NCI-H1436 (cell line): ENCODE measurements at places on chromosomes 3 and 15.

DNA sequence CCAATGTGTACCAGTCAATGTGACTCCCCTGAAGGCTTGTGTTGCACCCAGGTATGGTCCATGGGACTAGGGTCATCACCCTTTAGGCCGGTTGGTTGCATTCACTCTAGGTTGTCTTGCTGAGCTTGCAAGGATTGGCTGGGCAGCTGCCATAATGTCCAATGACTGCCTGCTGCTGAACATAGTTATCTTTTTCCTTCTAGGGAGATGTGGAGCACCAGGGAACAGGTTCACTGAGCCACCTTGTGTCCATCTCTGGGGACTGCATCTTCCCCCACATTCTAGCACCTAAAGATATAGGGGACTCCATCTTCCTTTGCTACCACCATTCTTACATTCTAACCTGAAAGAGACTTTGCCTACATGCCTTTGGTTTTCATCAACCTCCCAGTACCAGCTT, 580.4 kb upstream of the TBL1XR1 start:
- DNase-seq = peak; percentile 40

- DNase-seq = no peak
Observed at GRCh38 chr15:74420193-74420905, 13.4 kb downstream of the SEMA7A start.

DNA sequence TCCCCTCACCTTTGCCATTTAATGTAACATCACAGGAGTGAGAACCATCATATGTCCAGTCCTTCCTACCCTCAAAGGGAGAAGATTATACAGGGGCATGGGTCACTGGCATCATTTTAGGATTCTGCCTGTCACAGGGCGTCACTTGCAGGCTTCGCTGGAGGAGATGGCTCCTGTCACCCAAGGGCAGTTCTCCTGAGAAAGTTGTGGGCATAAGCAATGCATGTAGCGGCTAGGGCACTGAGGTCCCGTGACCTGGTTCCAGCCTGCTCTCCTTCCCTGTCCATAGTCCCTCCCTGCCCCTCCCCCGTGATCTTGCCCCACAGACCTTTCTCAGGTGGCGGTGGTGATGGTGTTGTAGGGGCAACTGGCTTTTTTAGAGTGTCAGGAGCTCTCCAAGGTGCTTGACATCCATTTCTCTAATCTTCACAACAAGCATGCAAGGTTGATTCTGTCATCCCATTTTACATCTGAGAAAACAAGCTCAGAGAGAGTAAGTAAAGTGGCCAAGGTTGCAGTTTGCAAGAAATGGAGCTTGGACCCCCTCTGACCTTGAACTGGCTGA, 241.5 kb upstream of the CTDSPL start:
- no peak for DNase-seq

GRCh38 chr3:150314248-150315004, 93.7 kb upstream of the TSC22D2 start:
- DNase-seq = no peak

DNA sequence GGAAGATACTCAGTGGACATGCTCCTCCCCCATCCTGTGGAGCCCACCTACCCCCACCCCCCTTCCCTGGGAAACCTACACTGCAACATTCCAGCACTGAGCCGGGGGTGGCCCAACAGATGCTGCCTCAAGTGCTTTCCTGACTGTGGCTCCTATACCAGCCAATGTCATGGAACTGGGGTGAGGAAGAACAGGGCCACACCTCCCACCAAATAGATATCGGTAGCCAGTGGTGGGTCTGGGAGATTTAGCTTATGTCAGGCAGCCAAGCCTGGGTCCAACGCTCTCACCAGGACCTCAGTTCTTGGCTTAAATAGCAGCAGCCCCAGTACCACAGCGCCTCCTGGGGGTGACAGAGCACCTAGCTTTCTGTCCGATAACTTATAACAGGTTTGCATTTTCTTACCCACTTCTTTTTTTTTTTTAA, 30.3 kb downstream of the CDC25A start:
- no peak for DNase-seq

- no peak for DNase-seq
Observed at GRCh38 chr3:46356276-46356675, 2.4 kb downstream of the CCR2 start.

GRCh38 chr15:82538961-82539690, 1.1 kb downstream of the RPS17 start:
- no peak for DNase-seq

GRCh38 chr3:194539498-194539897, 52.7 kb upstream of the ATP13A3 start:
- DNase-seq = no peak

- DNase-seq = no peak
Observed at GRCh38 chr3:94066506-94067500, 3.9 kb downstream of the NSUN3 start.

GRCh38 chr3:37912052-37912733, 50.5 kb downstream of the CTDSPL start:
- no peak for DNase-seq

GRCh38 chr3:188232656-188233055, 78.7 kb downstream of the LPP start:
- DNase-seq = no peak

- DNase-seq = no peak
Observed at GRCh38 chr15:58522865-58523264, 91.1 kb downstream of the LIPC start.

DNA sequence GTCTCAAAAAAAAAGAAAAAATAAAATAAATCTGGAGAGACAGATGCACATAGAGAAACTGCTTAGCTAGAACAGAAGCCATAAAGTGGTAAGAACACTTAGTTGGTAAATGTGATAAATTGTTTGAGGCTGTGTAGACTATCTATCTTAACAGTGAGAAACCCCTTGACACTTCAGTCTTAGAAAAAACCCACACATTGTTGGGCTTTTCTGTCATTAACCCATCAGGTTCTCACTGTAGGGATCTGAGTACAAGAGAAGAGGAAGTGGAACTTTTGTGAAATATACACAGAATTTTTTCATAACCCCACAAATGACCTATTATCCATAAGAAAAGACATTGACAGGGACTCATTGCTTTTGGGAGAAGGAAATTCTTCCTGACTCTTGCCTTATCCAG, 24.4 kb downstream of the TP63 start:
- no peak for DNase-seq

DNA sequence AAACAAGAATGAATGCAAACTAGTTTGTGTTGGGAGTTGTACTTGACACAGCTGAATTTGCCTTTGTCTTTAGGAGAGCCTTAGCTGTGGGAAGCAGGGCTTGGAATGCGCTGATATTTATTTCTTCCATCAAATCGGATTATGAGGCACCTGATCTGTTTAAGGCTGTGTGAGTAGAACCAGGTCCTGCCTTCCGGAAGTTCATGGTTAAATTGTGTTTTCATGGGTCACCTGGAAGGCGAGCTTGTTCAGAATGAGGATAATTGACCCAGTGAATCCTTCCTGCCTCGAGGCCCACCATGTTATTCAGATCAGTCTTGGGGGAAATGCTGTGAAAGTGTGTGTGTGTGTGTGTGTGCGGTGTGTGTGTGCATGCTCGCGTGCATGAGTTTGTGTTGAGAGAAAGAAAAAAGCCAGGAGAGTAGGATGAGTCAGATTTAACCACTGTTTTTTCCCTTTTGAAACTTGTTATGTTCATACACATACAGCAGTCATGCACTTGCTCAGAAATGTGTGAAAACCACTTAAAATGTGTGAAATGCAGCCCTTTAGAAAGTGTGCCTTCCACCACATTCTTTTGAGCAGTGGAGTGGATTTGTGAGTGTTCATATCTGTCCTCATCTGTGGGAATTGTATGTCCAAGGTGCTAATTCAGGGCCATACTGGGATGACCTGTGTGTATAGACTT, 36.7 kb downstream of the SMAD3 start:
- no peak for DNase-seq

DNA sequence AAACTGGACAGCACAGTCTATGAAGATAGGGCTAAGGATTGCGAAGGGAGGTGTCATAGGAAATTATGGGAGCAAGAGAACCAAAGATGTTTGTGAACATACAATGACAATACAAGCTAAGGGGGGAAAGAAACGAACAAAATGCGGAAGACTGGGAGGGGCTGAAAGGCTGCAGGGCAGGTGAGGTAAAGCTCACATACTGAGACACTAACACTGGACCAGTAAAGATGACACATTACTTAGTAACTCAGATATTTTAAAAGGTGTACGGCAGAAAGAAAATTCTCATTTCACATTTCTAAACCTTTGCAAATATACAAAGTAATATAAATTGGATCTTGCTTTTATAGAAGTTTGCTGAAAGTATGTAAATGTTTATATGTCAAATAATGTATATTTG, 10.1 kb downstream of the CLDND1 start:
- no peak for DNase-seq

GRCh38 chr3:177772908-177773557, 575.8 kb upstream of the TBL1XR1 start:
- no peak for DNase-seq

GRCh38 chr3:31196881-31197364, 302.5 kb upstream of the GADL1 start:
- no peak for DNase-seq

DNA sequence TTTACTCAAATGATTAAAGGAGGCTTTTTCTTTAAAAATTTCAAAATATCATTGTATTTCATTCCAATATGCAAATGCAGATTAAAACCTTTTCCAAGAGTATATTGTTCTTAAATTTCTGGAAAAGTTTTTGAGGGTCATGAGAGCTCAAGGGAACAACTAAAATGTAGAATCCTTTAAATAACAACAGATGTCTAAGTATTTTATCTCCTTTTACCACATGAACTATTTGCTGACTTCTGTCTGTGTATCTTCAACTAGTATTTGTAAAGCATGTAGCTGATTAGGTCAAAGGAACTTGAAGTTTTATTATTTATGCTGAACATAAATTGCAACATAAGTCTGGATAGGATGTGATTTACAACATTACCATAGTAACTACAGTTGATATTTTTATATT, 402.6 kb downstream of the CNTN6 start:
- DNase-seq = no peak

DNA sequence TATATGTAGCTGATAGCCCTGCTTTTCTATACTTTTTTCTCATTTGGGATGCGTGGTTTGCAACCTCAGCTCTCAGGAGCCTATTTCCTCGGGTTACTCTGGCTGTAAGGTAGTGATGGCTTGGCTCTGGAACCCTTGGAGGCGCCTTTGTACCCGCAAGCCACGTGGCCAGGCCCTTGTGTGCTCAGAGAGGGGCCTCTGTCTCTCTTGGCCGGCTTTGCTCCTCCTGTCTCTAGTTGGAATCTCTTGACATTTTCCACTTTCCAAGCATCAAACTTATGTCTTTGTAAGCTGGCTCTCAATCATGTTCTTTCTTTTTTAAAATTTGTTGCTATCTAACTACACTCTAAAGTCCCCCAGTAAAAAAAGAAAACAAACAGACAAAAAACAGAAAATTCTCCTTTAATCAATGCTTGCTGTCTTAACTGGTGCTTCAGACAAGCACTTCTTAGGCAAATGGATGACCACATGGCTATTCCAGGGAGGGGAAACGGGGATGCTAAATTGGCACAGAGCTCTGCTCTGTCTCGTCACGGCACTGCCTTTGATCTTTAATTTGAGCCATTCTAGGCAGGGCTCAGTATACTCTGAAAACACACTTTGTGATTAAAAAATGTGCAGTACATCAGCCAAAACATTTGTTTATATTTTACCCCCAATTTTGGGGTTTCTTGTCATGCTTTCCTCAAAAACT, 180.4 kb upstream of the NR2E3 start:
- no peak for DNase-seq

DNA sequence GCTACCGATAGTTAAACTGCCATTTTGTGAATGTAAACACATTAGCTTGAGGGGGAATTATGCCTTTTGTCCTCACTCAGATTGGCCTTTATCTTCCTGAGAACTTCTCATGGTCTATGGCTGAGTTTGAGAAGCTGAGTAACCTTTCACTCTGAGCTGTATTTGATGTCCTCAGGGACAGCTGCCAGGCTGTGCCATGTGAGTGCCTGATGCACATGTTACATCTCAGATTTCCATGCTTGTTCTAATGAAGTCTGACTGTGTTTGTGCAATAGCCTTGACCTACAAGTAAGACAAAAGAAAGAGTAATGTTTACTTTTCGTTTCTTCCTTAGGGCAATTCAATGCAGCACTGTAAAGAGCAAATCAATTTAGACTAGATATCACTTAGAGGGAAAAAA, 44.1 kb upstream of the ARL6 start:
- DNase-seq = peak; percentile 83

GRCh38 chr3:8504611-8504973, 3.0 kb downstream of the LMCD1 start:
- DNase-seq = no peak

DNA sequence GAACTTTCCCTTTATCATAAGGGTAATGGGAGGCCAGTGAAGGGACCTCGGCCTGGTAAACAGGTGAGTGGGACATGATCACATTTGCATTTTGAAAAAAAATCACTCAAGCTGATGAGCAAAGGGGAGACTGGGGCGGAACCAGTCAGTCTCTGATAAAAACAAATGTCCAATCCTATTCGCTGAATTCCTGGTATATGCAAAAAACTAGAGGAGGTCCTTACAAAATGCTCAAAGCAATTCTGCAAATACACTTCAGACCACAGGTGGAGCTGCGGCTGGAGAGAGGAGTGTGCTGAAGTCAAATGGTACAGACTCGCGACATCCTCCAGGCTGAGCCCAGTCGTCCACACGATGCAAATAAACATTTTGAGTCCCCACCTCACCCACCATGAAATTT, 166.7 kb downstream of the FOXP1 start:
- DNase-seq = no peak

- no peak for DNase-seq
Observed at GRCh38 chr3:33636125-33636850, 81.8 kb downstream of the CLASP2 start.

DNA sequence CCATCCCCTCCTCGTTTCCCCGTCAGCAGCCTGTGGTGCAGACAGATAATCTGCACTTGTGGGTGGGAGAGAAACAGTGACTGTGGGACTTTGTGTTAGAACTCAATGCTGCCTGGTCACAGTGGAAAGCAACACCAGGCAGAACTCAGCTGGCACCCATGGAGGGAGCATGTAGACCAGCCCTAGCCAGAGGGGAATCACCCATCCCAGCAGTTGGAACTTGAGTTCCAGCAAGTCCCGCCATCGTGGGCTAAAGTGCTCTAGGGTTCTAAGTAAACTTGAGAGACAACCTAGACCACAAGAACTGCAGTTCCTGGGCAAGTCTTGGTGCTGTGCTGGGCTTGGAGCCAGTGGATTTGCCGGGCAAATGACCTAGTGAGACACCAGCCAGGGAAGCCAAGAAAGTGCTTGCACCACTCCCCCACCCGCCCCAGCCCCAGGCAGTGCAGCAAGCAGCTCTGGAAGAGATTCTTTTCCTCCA, 24.4 kb downstream of the ISG20 start:
- DNase-seq = no peak
